Large intestine (tissue), 12 donors: ENCODE measurements at places on chromosomes 12 and 14. TPM values are rescaled to one million over a fixed set of nuclear protein-coding genes. Genes with fewer than 3 reads are reported as not detected.

- no peaks in the 10 kb centered on the region for H3K36me3 ChIP-seq
- H3K27ac ChIP-seq: no peak overlapping the region
- no peaks in the 10 kb centered on the region for H3K27me3 ChIP-seq
- H3K4me3 ChIP-seq: no peak overlapping the region
- H3K4me1 ChIP-seq: no peaks in the 10 kb centered on the region
Observed at GRCh38 chr14:37142835-37143401, 29.5 kb downstream of the SLC25A21 start.

Gene TAS2R19
- polyA plus RNA-seq: 0.87 TPM

Gene ALDH6A1
- polyA plus RNA-seq: 24.7 TPM

GRCh38 chr12:5742258-5742657 is 202.8 kb downstream of the ANO2 start:
- H3K27ac ChIP-seq: no peak overlapping the region
- H3K27me3 ChIP-seq: no peaks in the 10 kb centered on the region
- DNase-seq: no peak
- H3K36me3 ChIP-seq: no peaks in the 10 kb centered on the region

GRCh38 chr14:104802394-104803184 is 1.7 kb downstream of the ZBTB42 start:
- H3K4me1 ChIP-seq: peaks cover 38% of the 10 kb centered on the region
- no peak overlapping the region for H3K27ac ChIP-seq
- H3K4me3 ChIP-seq: no peak overlapping the region
- DNase-seq: no peak
- H3K36me3 ChIP-seq: no peaks in the 10 kb centered on the region
- no peaks in the 10 kb centered on the region for H3K27me3 ChIP-seq

Gene PSME2
- 243 TPM for polyA plus RNA-seq

Gene RPL10L
- polyA plus RNA-seq: 0.70 TPM

GRCh38 chr14:23009939-23010726 is at the start of gene C14orf93:
TSS of gene C14orf93 (minus strand) at chr14:23010143. CDS start at chr14:22999023, 11,120 bp downstream.
- H3K36me3 ChIP-seq: no peaks in the 10 kb centered on the region
- peak within 1 kb of the TSS; percentile 82 for H3K27ac ChIP-seq
- no peaks in the 10 kb centered on the region for H3K27me3 ChIP-seq

Gene HHIPL1
- polyA plus RNA-seq: 0.94 TPM

- no peaks in the 10 kb centered on the region for H3K4me1 ChIP-seq
- DNase-seq: no peak
- no peak overlapping the region for H3K4me3 ChIP-seq
- H3K36me3 ChIP-seq: no peaks in the 10 kb centered on the region
Observed at GRCh38 chr12:115597157-115597712, 680.3 kb downstream of the MED13L start.

DNA sequence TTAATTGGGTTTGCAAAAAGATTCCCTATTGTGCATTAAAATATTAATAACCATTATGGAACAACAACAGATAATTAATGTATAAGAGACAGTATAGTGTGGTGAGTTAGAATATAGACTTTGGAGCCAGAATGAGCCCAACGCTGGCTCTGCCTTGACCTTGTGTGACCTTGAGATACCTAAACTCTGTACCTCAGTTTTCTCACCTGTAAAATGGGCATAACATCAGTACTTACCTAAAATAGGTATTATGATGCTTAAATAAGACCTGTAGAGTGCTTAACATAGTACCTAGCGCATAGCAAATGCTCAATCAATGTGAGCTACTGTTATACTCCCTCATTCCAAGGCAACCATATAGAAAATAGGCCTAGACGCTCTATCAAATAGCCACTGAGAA is 90.9 kb upstream of the TTC7B start:
- no peak overlapping the region for H3K27ac ChIP-seq
- no peak for DNase-seq
- no peaks in the 10 kb centered on the region for H3K27me3 ChIP-seq
- no peak overlapping the region for H3K4me3 ChIP-seq

DNA sequence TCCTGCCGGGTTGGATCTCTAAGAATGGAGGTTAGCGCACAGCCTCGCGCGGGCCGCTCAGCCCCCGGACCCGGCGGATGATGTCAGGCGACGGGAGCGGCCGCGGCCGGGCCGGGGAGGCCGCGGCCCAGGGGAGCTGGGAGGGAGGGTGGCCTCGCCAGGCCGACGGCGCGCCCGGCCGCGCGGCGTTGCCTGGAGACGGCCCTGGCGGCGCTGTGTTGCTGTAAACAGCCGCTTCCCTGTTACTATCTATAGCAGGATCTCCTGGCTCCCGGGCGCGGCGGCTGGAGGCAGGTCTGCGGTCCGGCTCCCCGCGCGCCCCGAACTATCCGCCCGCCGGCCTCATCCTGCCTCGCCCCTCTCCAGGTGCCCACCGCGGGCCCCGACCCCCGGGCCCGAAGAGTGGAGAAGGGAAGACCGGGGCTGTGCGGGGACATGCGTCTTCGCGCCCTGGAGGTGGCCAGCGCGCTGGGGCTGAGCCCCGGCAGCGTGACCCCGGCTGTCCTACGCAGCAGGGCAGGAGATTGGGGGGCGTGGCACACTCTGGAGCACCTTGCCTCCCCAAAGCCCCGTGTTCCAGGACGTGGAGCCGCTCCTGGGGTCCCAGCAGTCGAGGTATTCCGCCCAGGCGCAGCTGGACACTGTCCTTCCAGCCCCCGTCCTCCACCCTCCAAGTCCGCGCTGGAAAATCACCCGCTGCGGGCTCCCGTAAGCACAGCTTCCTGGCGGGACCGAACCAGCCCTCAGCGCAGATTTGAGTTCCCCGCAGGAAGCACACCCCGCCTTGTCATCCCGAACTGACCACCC is 1.4 kb upstream of the FOS start:
- no peaks in the 10 kb centered on the region for H3K27me3 ChIP-seq
- peaks cover 41% of the 10 kb centered on the region for H3K4me1 ChIP-seq
- peak overlapping the region; percentile 87 for H3K27ac ChIP-seq
- DNase-seq: peak; percentile 95
- H3K4me3 ChIP-seq: peak overlapping the region; percentile 95
- H3K36me3 ChIP-seq: peaks cover 11% of the 10 kb centered on the region

- H3K27ac ChIP-seq: no peak overlapping the region
- H3K36me3 ChIP-seq: no peaks in the 10 kb centered on the region
- no peak for DNase-seq
- no peaks in the 10 kb centered on the region for H3K4me1 ChIP-seq
- no peak overlapping the region for H3K4me3 ChIP-seq
- no peaks in the 10 kb centered on the region for H3K27me3 ChIP-seq
Observed at GRCh38 chr14:38138473-38139138, 69.1 kb upstream of the SSTR1 start.

- H3K36me3 ChIP-seq: no peaks in the 10 kb centered on the region
- DNase-seq: no peak
- H3K27me3 ChIP-seq: peaks cover 8% of the 10 kb centered on the region
- H3K27ac ChIP-seq: no peak within 1 kb of the TSS
- H3K4me3 ChIP-seq: no peak within 1 kb of the TSS
Observed at GRCh38 chr12:1918081-1918883, at the start of gene CACNA2D4. TSS of gene CACNA2D4 (minus strand) at chr12:1918652. CDS start at chr12:1918473, 179 bp downstream.

GRCh38 chr12:105935106-105935505 is 203.6 kb downstream of the NUAK1 start:
- no peaks in the 10 kb centered on the region for H3K4me1 ChIP-seq
- no peaks in the 10 kb centered on the region for H3K36me3 ChIP-seq
- no peak overlapping the region for H3K27ac ChIP-seq
- DNase-seq: no peak
- no peak overlapping the region for H3K4me3 ChIP-seq

- no peaks in the 10 kb centered on the region for H3K27me3 ChIP-seq
- peak; percentile 22 for DNase-seq
- peak overlapping the region; percentile 77 for H3K4me3 ChIP-seq
- H3K36me3 ChIP-seq: no peaks in the 10 kb centered on the region
- H3K4me1 ChIP-seq: peaks cover 15% of the 10 kb centered on the region
- H3K27ac ChIP-seq: peak overlapping the region; percentile 90
Observed at GRCh38 chr14:93331728-93332396, 974 bp downstream of the BTBD7 start.

GRCh38 chr14:32012062-32012461 is 65.0 kb upstream of the ARHGAP5 start:
- DNase-seq: no peak
- H3K4me1 ChIP-seq: peaks cover 4% of the 10 kb centered on the region
- no peaks in the 10 kb centered on the region for H3K27me3 ChIP-seq
- H3K36me3 ChIP-seq: no peaks in the 10 kb centered on the region

- no peaks in the 10 kb centered on the region for H3K4me1 ChIP-seq
- no peak overlapping the region for H3K4me3 ChIP-seq
- no peak for DNase-seq
- no peaks in the 10 kb centered on the region for H3K27me3 ChIP-seq
- H3K27ac ChIP-seq: no peak overlapping the region
Observed at GRCh38 chr12:101927036-101927435, 49.7 kb downstream of the DRAM1 start.

DNA sequence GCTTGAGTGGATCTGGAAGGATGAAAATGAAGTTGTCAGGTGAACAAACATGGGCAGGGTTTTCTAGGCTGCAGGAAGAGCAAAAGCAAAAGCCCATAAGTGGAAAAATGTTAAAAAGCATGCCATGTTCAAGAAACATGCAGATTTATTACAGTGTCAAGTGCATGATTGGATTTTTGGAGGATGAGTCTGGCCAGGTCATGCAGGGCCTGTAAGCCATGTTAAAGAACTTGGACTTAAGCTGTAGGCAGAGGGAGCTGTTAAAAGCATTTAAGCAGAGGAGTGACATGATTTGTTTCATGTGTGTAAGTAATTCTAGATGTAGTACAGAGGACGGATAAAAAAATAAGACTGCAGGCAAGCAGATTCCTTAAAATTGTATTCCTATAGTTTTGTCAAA is 16.3 kb upstream of the SINHCAF start:
- H3K4me3 ChIP-seq: no peak overlapping the region
- H3K36me3 ChIP-seq: no peaks in the 10 kb centered on the region
- no peak overlapping the region for H3K27ac ChIP-seq
- no peaks in the 10 kb centered on the region for H3K27me3 ChIP-seq
- no peak for DNase-seq

Gene TSPAN8
- polyA plus RNA-seq: 595 TPM

DNA sequence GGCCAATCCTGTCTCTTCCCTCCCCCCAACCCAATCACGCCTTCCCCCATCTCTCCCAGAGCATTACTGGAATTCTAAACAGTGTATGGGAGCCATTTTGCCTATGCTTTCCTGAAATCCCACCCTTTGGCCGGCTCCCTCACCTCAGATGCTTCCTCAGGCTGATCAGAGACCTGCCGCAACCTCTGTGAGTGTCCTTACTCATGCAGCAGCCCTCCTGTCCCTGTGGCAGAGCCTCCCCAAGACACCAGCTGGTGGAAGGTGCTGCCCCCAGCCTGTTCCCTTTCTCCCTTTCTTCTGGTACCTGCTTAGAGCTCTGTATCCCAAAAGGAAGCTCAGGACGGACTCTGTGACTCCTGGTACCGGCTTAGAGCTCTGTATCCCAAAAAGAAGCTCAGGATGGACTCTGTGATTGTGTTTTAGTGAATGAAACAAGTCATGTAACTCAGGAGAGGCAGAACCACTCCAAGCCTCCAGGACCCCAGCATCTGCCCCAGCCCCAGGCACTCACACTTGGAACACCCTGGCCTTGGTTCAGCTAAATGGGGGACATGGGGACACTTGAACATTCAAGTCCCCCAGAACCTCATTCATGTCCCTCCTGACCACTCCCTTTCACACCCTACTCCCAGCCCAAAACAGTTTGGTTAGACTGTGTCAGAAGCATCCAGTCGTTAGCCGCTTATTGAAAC is 29.3 kb upstream of the RIN3 start:
- H3K4me1 ChIP-seq: no peaks in the 10 kb centered on the region
- no peaks in the 10 kb centered on the region for H3K36me3 ChIP-seq
- peaks cover 3% of the 10 kb centered on the region for H3K27me3 ChIP-seq
- no peak overlapping the region for H3K4me3 ChIP-seq

GRCh38 chr14:69500736-69501135 is 16.2 kb downstream of the PLEKHD1 start:
- H3K36me3 ChIP-seq: no peaks in the 10 kb centered on the region
- DNase-seq: no peak
- H3K4me3 ChIP-seq: no peak overlapping the region
- H3K27ac ChIP-seq: no peak overlapping the region
- H3K4me1 ChIP-seq: no peaks in the 10 kb centered on the region

DNA sequence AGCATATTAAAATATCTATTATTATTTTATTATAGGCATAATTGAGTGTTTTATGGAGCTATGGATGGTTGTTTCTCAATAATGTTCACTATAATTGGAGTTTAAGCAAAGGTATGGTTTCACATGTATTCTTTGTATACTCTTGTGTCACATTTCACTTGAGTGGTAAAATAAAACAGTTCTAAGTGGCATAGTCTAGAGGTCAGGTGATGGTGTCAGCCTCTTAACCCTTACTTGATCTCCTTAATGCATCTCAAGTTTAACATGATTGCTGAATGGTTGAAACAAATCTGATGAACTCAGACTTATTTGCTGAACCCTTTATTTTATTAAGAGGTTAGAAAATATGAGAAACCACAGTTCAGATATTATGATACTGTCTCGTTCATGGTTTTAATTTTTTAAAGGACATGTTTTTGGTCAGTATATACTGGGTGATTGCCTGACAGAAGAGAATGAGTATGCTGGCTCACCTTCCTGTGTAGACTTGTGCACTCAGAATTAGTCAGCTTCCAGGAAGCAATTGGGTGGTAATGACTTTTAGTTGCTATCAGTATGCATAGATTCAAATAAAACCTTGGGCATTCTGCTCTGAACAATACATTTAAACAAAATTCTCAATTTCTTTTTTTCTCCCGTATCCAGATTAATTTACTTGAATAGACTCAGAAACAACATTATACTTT is 464.6 kb downstream of the PCNX1 start:
- no peaks in the 10 kb centered on the region for H3K4me1 ChIP-seq
- no peak overlapping the region for H3K4me3 ChIP-seq
- no peaks in the 10 kb centered on the region for H3K36me3 ChIP-seq

DNA sequence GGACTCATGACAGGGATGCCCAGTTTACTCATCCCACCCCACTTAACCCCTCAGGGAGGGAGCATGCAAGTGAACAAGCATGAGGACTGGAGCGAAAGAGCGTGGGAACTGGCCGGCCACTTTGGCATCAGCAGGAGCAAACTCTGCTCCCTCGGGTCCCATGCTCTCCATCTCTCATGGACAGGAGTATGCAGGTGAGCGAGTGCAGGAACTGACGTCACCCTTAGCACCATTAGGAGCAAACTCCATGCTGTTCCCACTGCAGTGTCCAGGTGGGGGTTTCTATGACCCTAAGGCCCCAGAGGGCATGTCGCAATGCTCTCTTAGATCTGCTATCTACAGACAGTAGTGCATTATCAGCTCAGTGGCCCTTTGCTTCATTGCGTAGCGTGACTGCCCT is 821.8 kb upstream of the LRFN5 start:
- no peaks in the 10 kb centered on the region for H3K4me1 ChIP-seq
- no peaks in the 10 kb centered on the region for H3K27me3 ChIP-seq
- no peaks in the 10 kb centered on the region for H3K36me3 ChIP-seq
- H3K27ac ChIP-seq: no peak overlapping the region
- DNase-seq: no peak
- H3K4me3 ChIP-seq: no peak overlapping the region

Gene PRB2
- 0.28 TPM for polyA plus RNA-seq

Gene HOXC13
- polyA plus RNA-seq: not detected

Gene GPX2
- 26.6 TPM for polyA plus RNA-seq
